ENCODE measurements at places on chromosomes 11 and 22.

DNA sequence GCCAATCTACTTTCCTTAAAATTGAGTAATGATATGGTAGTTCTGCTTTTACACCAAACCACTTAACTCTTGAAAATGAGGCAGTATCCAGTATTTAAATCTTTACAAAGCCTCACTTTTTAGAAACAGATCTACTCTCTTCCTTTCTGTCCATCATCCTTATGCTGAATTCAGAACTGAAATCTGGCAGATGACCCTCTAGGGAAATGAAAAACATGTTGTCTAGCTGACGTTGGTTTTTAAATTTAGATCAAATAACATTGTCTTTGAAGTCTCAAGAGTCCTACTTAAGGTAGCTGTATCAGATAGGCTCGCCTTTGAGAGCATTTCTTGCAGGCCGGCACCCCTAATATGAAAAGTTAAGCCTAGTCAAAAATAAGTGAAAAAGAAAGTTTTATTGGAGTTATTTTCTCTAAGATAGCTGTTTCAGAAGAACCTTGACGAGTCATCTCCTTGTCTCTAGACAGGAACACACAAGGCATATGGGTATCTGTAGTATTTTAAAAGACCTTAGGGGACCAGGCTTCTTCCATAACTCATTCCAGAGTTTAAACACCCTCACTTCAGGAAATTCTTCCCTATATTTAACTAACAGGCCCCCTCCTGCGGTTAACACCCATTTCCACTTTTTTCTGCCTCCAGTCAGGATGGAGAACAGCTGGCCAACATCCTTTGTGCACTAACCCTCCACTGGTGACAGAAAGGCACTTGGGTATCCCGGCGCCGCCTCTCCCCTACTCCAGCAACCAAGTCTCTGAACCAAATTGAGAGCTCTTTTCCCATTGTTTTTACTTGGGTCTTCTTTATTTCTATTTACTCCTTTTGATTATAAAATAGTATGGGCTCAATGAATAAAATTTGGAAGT, 81.2 kb downstream of the WNT11 start:
- no peak for DNase-seq

- no peak for DNase-seq
Measured at GRCh38 chr11:73818846-73819245, 31.2 kb downstream of the MRPL48 start.

DNA sequence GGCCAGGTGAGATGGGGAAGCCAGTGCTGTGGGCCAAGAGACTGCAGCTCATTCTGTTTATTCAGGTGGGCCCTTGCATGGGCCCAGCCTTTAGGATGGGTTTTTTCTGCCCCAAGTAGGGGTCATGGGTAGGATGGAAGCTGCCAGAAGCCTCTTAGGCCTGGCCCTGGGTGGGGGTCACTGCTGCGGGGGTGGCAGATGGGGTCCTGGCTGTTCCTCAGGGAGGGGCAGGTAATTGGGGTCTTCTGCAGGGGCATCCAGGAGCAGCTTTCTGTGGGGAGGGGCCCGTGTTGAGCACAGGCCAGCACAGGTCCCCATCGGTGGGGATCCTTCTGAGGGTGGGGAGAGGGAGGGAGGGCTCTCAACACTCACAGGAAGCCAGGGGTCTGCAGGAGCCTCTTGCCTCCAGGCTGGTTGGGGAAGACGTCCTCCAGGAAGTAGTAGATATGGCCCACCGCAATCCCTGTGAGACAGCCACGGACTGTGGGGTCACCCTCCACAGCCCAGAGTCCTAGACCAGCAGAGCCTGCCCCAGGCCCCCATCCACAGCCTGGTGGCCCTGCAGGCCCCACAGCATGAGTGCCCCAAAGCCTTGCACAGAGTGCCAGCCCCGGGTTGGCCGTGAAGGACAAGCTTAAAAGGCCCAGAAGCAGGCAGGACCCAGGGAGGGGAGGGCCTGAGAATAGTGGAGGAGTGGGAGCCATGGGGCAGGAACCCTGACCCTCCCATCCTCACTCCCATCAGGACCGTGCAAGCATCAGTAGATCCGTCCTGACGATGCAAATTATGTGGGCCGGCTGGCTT, 1.9 kb downstream of the DERL3 start:
- no peak for DNase-seq

- DNase-seq: no peak
Measured at GRCh38 chr11:45739866-45740265, 65.1 kb upstream of the SLC35C1 start.
